ENCODE measurements at places on chromosomes 12 and 14. TPM values are rescaled to one million over a fixed set of nuclear protein-coding genes. Genes with fewer than 3 reads are reported as not detected.

DNA sequence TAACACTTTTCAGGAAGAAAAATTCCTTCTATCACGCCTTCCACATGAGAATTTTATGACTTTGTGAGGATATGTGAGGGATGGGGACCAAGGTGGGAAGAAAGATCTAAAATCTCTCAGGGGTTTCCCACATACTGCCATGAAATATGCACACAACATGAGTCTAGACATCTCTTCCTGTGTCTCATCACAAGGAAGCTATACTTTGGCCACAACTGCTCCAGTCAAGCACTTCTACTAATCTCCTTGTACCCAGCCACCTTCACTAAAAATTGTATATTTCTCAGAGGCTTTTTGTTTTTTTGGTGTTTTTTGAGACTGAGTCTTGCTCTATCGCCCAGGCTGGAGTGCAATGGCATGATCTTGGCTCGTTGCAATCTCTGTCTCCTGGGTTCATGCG, 3.2 kb downstream of the OSBPL8 start:
- DNase-seq = no peak

- no peak for DNase-seq
Measured at GRCh38 chr14:104373055-104373854, 206.3 kb upstream of the C14orf180 start.

DNA sequence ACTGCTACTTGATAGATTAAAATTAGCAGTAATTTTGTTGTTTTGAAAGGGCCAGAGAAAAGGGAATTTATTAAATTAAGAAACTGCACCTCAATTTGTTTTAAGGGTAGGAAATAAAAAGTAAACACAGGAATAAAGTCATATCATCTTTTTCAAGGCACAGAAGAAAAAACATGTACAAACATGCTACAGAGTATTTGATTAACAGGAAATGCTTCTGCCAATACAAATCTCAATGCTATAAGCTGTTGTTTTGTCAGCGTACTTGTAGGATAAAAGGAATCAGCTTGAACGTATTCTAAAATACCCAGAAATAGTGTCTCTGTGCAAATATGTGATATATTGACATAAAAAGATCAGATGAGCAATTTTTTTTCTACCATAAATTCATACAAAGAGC, 474.0 kb upstream of the MGAT4C start:
- DNase-seq = no peak

DNA sequence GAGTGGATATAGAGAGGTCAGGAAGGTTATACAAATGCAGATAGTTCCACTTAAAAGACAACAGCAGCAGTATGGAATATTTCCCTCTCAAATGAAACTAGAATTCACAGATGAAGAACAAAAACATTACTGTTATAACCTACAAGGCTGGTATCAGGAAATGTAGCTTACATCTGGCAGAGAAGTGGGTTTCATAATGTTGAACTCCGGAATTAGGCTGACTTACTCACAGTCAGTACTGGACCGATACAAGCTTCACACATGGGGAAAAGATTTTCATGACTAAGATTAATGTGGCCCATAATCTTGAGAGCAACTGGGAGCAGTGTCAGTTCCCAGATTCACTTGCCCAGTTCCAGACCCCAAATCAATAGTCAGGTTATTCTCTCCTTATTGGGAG, 353.9 kb downstream of the DUSP6 start:
- DNase-seq = no peak

- no peak for DNase-seq
Measured at GRCh38 chr12:132623072-132623869, 4.7 kb downstream of the P2RX2 start.

- no peak for DNase-seq
Measured at GRCh38 chr12:56311003-56311402, 4.8 kb downstream of the CNPY2 start.

DNA sequence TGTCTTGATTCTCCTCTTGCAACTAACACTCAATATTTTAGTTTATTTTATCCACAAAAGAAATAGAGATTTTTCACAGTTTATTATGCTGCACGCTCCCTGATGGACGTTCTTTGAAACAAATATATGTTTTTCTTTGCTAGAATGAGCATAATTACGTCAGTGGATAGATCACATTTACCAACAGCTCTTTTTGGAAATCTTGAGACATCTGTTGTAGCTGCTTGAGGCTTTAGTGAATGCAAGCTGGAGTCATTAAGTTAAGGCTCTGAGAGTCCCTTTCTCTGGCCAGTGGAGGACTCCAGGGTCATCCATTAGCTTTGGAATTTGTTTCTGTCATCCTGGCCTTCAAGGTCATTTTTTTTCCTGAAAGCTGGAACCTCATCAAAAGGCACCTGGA, 405.6 kb upstream of the TMEM132C start:
- peak; percentile 10 for DNase-seq

DNA sequence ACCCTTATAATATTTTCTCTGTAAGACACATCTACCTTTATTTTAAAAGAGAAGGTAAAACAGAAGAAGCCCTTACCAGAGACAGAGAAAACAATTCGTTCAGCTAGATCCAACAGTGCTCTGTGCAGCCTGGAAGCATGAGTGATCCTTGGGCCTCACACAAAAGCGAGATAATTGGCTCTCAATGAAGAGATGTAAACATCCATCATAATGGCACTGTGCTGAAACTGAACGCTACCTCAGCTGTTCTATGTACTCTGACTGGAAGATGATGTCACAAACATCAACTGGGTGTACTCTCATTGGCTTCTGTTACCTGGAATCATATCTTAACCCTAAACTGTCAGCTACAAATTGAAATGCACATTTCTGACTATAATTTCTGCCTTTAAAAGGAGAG, at the start of gene MGAT4C:
Gene MGAT4C, minus strand, starts transcription at position 229 of the 400 bp plus-strand sequence.
- DNase-seq = no peak

GRCh38 chr12:52359621-52360061, 7.6 kb downstream of the KRT85 start:
- DNase-seq = no peak

GRCh38 chr12:63949902-63950301, 105.4 kb downstream of the SRGAP1 start:
- DNase-seq = no peak

DNA sequence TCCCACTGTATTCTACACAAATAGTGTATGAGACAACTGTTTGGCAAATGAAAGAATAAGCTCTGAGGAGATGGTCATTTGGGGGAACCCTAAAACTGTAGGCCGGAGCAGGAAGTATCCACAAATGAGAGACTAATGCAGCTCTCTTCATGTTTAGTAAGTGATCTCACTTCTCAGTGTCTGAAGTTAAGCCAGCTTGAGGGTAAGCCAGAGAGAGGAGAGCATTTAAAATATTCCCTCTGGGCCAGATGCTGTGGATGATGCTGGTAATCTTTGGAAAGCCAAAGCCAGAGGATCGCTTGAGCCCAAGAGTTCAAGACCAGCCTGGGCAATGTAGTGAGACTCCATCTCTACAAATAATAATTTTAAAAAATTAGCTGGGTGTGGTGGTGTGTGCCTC, 130.6 kb upstream of the SINHCAF start:
- DNase-seq = no peak

- no peak for DNase-seq
Measured at GRCh38 chr14:76765461-76765931, 4.2 kb downstream of the VASH1 start.

DNA sequence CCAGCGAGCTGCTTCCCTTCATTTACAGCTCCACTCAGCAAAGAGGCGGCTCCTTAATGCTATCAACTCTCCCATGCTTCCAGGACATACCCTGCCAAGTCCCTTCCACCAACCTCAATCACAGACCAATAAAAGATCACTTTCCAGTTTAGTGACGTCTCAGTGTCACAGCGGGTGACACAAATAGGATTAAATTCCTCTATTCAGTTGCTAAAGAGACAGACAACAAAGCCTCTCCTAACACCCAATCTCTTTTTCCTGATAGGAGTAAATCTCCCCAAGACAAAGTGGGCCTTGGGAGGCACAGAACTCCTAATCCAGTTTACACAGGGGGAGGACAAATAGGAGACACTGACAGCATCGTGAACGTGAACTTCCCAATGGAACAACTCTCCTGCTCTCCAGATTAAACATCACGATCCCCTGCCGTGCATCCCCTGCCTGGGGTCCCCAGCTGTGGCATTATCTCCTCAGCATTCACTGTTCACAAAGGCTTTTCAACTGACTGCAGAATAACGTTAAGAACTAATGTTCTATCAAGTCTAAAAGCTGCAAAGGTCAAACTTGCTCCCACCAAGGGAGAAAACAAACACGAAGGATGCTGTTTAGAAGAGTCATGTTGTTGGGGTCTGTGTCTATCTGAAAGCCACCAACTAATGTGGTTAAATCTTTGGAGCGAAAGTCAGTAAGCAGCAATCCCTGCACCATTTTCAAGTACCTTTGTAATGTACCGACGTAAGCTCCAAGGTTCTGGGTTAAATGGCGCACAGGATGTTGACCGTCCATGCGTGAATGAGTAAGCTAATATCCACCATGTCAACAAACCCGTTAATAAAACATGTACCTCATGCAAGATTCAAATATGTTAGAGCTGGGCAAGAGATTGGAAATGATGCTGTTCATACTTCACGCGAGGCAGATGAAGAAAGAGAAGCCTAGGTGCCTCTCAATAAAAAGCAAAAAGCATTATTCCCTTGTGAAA, 31.5 kb downstream of the TMEM132D start:
- DNase-seq = no peak

GRCh38 chr14:21518725-21519124, 7.4 kb downstream of the SALL2 start:
- no peak for DNase-seq

GRCh38 chr12:62793256-62794217, 141.4 kb downstream of the PPM1H start:
- peak; percentile 97 for DNase-seq

- DNase-seq = no peak
Measured at GRCh38 chr14:68653108-68653507, 139.8 kb downstream of the ZFP36L1 start.

- DNase-seq = no peak
Measured at GRCh38 chr14:89504602-89505313, 87.7 kb upstream of the FOXN3 start.

GRCh38 chr12:33044447-33044846, 147.9 kb upstream of the PKP2 start:
- no peak for DNase-seq

GRCh38 chr12:48938805-48939204, 13.5 kb upstream of the FKBP11 start:
- no peak for DNase-seq

- DNase-seq = no peak
Measured at GRCh38 chr12:99695050-99695449, 47.5 kb downstream of the GARIN6 start.

GRCh38 chr12:88781909-88782308, 201.6 kb upstream of the KITLG start:
- DNase-seq = no peak

DNA sequence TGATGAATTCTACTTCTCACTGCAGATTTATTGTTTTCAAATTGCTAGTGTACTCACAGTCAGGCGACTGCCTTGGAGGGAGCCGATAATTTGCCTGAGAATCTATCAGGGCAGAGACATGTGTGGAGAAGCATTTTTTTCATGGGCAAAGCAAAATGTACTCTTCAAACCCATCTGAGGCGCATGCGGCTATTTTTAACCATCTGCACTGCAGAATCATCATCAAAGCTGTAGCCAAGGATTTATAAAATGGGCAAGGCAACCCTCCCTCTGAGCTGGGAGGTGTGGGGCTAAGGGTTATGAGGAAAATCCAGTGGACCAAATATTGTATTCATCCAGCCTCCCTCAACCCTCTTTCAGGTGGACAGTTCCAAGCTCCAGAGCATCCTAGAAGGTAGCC, 37.7 kb downstream of the BEST3 start:
- no peak for DNase-seq

DNA sequence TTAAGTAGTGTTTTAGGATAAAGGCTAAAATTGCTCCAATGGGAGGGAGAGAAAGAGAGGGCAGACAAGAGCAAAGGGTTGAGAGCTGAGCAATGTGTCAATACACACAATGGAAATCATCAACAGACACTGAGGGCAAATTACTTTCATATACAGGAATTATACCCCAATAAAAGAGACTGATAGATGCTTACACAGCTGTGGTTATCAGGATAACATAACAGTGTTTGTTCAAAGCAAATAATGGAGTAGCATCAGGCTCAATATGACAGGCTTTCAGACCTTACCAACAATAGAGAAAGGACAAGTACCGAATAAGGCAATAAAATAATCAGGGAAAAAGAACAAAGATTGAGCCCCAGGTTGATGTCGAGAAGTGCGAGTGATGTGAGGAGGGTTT, 53.4 kb upstream of the DIO2 start:
- no peak for DNase-seq

DNA sequence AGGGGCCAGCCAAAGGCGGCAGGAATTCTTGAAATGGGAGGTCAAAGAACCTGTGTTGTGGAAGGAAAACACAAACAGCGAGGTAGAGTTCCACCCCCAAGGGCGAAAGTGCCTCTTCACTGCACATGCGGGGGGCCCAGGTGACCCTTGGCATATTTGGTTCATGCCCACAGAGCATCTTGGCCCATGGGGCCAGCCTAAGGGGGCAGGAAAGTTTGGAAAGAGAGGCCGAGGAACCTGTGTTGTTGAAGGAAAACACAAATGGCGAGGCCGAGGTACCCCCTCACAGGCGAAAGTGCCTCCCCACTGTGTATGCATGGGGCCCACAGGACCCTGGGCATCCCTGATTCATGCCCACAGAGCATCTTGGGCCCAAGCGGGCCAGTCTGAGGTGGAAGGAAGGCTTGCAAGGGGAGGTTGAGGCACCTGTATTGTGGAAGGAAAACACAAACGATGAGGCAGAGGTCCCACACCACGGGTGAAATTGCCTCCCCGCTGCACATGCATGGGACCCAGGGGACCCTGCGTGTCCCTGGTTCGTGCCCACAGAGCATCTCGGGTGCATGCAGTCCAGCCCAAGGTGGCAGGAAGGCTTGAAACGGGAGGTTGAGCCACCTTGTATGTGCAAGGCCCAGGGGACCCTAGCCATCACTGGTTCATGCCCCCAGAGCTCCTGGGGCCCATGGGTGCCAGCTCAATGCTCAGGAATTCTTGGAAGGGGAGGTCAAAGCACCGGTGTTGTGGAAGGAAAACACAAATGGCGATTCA, 384.1 kb downstream of the ALG10 start:
- DNase-seq = no peak

Gene RPS6KL1
- 0.99 TPM for total RNA-seq

Gene GLIPR1L2
- total RNA-seq = 2.1 TPM

Gene PDE3A
- 14.4 TPM for total RNA-seq

Gene SELPLG
- total RNA-seq = 4.2 TPM

Gene TSPAN11
- total RNA-seq = 10.0 TPM

Gene MDM1
- total RNA-seq = 15.5 TPM

Gene CRACR2A
- total RNA-seq = 1.8 TPM

Gene ERBB3
- 69.5 TPM for total RNA-seq

Gene ACOT4
- total RNA-seq = 1.2 TPM

Gene INTS13
- 20.9 TPM for total RNA-seq

Gene P2RX2
- total RNA-seq = not detected

Gene GZMB
- 0.30 TPM for total RNA-seq

Gene LRTM2
- total RNA-seq = 0.20 TPM

Measured in skin of body (tissue), 3 donors.